Adrenal gland (tissue), 19 donors: ENCODE measurements at places on chromosomes 3 and 15.
A peak's percentile ranks its signal among the peaks of the same experiment; 100 is the strongest.

- no peak for DNase-seq
These were observed 43.3 kb downstream of the PSMD6 start for GRCh38 chr3:63980019-63980418.

DNA sequence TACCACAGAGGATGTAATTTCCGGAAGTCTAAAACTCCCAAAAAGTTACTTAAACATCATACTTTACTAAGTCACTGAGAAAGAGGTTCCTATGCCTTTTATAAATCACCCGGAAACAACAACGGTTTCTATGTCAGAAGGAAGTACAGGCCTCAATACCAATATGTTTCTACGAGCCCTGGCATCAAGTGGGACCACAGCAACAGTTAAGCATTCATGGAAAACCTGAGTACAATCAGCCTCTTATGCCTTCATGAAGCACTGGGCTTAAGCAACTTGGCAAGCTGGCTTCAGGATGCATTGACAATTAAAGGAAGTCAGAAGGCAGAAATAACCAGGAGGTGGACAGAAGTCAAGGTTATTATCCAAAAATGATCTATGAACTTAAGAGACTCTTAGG lies 19.1 kb upstream of the B3GNT5 start:
- DNase-seq, result no peak

DNA sequence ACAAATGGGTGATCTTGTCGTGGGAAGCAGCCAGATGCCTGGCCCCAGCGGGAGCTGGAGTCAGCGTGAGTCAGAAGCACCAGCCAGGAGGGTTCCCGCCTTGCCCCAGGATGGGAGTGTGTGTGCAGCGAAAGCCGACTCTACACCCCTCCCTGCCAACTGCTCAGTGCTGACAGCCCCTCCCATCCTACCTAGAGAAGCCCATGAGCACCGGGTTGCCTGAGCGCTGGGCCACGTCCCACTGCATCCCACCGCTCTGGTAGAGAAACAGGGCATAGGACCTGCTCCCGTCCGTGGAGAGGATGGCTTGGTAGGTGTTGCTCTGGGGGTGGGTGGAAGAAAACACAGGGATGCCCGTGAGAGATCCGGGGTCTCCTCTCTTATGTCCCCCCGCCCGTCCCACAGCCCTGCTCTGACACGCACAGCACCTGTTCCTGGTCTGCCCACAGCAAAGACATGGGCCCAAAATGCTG lies 42.9 kb downstream of the MUC4 start:
- no peak for DNase-seq

- DNase-seq, result no peak
These were observed 401.8 kb downstream of the SHQ1 start for GRCh38 chr3:72446218-72447058.

DNA sequence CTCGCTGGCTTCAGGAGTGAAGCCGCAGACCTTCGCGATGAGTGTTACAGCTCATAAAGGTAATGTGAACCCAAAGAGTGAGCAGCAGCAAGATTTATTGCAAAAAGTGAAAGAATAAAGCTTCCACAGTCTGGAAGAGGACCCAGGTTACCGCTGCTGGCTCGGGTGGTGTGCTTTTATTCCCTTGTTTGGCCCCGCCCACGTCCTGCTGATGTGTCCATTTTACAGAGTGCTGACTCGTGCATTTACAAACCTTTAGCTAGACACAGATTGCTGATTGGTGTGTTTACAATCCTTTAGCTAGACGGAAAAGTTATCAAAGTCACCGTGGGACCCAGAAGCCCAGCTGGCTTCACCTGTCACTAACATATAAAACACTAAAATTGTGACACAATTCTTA lies 1464.5 kb downstream of the ZPLD1 start:
- no peak for DNase-seq

DNA sequence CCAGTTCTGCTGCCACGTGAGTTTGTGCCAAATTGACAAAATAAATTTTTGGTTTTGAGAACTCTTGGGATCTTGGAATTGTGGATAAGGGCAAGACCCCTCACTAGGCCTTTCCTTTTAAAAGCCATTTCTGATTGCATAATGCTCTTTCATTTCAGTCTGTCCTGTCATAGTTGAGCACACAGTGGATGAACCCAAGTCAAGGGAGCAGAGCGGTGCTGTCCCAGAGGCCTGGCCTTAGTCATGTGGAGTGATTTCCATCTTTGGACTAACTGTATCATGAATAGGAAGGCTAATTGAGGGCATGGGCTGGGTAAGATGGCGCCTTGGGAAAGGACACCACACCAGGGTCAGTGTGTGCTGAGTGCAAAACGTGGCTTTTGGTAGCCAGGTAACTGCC lies 304.0 kb downstream of the UACA start:
- no peak for DNase-seq

DNA sequence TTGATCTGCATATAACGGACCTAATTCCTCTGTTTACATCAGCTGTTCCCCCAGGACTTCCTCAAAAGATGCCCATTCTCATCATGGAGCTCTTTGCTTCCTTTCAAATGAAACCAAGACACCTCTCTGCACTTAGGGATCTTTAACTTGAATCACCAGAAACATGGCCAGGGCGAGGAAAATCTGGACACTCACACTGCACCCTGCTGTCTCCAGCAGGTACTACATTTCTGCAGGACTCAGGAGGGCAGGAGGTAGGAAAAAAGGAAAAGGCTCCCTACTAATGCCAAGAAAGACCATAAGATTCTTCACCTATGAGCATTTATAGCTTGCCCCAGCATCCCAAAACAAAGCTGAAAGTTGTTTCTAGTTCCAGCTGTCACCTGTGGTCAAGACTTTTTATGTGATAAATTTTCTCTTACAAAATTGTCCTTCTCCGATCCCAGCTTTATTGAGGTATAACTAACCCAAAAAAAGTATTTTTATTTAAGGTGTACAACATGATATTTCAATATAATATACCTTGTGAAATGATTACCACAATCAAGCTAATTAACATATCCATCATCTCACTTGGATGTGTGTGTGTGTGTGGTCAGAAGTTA lies 87.3 kb upstream of the C15orf61 start:
- DNase-seq, result peak; percentile 47

DNA sequence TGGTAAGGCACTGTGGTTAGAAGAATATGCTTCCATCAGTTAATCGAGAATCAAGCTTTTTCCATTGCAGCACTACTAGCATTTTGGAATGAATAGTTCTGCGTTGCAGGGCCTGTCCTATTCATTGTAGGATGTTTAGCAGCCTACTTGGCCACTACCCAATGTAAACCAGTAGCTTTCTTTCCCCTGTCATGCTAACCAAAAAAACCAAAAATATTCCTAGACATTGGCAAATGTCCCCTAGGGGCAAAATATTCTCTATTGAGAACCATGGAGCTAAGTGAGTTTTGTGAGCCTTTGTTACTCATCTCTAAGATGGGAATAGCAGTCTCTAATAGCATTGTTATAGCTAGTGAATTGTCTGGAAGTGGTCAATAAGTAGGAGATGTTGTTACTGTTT lies 187.2 kb downstream of the CADPS start:
- DNase-seq, result no peak

GRCh38 chr3:113136071-113136470 lies 75.3 kb upstream of the BOC start:
- DNase-seq, result no peak

- peak; percentile 65 for DNase-seq
These were observed 92.7 kb upstream of the OCA2 start for GRCh38 chr15:28191832-28192231.

DNA sequence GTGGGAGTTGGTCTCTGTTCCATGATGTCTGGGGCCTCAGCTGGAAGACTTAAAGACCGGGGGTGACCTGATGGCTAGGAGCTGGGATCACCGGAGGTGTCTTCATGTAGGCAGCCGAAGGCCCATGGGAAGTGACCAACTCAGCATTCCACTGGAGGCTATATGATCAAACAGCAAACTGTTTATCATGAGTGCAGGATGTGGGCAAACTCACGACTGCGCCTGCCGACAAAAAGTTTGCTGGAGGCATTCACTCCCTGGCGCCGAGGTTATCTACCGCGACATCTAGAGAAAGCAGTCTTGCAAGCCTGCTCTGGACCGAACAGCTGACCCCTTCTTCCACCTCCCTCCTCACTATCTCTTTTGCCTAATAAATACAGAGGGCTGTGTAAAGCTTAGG lies 62.7 kb upstream of the NR2C2 start:
- no peak for DNase-seq

DNA sequence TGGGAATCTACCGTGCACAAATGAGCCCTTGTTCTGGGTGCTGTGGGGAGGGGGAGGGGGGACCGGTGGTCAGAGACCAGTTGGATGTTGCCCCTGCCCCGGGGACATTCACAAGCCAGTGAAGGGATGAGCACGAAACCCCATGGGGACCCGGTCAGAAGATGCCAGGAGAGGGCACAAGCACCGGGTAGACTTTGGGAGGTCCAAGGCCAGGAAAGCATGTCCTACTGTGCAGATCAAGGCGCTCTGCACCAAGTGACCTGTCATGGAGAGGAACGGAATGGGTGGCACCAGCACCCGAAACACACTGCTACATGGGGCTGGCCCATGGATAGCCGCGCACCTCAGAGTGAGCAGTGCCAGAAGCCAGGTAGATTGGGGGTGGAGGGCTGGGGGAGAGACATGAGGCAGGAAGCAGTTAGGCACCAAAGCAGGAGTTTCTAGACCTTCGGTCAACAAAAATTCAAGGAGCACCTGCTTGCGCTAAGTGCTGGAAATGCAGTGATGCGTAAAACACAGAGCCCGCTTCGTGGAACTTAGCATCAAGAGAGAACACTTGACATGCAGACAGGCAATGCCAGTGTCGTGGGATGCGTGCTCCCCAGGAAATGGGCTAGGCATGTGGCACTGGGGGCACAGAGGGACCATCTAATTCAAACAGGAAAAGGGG lies 99.1 kb downstream of the CPN2 start:
- no peak for DNase-seq

DNA sequence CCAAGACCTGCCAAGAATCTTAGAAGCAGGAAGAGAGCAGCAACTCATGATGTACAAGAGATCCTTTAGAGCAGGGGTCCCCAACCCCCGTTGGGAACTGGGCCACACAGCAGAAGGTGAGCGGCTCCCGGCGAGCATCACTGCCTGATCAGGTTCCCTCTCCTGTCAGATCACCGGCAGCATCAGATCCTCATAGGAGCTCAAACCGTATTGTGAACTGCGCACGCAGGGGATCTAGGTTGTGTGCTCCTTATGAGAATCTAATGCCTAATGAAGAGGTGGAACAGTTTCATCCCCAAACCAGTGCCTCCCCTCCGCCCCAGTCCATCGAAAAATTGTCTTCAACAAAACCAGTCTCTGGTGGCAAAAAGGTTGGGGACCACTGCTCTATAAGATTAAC lies 13.8 kb downstream of the SLC41A3 start:
- no peak for DNase-seq

DNA sequence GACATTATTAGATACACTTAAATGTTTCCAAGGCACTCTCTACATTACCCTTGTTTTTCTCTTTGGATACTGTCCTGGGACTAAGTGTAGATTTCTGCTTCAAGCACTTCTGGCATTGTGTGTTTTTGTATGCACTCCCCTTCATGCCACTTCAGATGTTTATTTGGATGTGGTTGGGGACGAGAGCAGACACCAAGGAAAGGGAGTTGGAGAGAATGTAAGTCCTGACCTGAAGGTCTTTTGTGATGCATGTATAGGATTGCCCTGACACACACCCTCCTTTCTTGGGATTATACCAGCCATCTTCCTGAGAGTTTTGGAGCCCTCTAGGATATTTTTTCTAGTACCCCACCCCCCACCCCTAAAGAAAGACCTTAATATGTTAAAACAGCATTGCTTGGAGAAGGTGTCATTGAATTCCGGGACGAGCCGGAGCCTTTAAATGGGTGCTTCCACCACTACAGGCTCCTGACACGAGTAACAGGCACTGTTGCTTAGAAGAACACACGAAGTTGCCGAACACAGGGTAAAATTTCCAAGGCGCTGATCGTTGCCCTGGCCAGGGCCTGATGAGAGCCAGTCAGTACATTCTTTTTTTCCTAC lies 22.7 kb downstream of the PSMD6 start:
- no peak for DNase-seq

DNA sequence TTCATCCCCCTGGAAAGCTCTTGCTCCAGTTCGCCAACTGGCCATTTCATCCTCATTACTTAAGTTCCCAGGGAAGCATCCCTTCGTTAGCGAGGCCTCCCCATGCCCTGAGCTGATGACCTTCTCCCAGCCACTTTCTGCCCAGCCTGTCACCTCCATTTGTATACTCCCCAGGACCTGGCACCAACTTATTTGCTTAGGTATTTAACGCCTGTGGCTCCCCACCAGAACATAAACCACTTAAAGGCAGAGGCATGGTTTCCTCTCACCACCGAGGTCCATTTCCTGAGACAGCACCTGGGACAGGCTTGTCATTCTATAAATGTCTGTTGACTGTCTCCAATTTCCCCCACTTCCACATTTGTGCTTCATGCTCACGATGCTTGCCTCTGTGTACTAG lies 189.0 kb downstream of the ZNF621 start:
- no peak for DNase-seq

GRCh38 chr3:120364821-120365220 lies 15.7 kb upstream of the LRRC58 start:
- no peak for DNase-seq

GRCh38 chr3:156180077-156180476 lies 59.7 kb downstream of the KCNAB1 start:
- DNase-seq, result no peak

- no peak for DNase-seq
These were observed 69.7 kb downstream of the RPLP1 start for GRCh38 chr15:69522361-69522760.

DNA sequence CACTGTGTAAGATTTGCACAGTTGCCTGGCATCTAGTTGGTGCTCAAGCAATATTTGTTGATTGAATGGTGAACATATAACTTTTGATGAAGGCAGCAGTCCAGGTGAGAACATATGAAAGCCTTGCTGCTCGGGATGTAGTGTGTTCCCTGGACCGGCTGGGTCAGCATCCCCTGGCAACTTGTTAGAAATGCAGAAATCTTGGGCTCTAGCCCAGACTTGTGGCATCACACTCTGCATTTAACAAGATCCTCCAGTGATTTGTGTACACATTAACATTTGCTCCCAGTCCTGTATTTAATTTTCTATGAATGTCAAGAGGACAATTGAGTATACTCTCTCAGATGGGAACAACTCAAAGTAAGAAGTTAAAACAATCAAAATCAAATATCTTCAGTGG lies 69.0 kb upstream of the SAMMSON start:
- DNase-seq, result no peak

DNA sequence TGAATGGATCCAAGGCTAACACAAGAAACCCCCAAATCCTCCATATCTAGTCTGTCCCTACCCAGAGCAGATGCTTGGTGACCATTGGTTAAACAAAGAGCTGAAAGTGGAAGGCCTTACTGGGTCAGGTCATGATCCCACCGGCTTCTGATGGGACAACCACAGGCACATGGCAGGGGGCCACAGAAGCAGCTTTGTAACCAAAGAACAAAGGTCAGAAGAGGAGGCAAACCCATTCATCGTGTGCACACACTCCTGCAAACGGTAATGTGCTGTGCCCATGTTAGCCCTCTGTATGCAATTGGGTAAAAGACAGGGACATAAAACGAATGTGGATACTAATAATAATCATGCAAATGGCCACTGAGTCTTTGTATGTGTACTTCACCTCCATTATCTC lies 133.3 kb upstream of the SLC6A11 start:
- no peak for DNase-seq

GRCh38 chr15:68314563-68314962 lies 37.0 kb downstream of the FEM1B start:
- peak; percentile 1 for DNase-seq
